ENCODE measurements at places on chromosomes 11 and 22.

DNA sequence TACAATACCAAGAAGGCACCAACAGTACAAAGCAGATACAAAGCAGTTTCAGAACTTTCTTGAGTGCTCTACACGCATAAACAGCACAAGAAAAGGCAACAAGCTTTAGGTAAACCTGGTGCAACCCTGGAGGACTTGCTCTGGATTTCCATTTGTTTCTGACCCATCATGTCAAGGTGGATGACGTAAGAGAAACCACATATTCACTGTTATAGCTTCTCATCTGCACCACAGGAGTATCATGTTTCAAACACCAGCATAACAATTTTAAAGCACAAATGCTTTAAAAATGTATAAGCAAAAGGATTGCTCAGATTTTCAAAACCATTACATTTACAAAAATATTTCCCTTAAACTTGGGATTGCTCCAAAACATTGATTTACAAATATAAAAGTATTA, 25.0 kb upstream of the YPEL1 start:
- DNase-seq = no peak

DNA sequence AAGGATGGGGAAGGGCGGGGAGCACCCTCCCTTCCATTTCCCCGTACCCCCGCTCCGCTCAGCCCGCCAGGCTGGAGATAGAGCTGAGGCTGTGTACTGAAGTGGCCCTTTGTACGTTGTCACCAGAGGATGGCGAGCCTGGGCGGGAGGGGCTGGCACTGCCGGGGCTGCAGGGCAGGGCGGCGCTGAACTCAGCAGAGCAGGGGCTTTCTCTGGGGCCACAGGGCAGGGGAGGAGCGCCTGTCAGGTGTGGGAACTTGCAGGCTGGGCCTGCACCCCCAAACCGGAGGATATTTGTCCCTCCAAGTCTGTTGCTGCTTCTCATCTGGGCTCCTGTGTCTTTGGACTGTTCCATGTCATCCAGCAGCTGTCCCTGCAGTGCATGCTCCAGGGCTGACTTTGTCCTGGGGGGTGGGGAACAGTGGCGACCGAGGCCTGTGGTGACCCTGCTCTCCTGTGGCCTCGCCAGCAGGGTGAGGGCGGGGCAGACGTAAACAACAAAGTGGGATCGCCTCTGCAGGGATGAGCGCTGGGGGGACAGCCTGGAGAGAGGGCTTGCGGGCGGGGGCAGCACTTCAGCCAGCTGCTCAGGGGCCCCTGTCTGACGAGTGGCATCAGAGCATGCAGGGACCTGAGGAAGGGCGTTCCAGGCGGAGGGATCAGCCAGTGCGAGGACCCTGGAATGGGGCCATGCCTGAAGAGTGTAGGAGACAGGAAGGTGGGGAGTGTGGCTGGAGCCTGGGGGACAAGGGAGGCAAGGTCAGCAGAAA, 13.1 kb downstream of the MGAT3 start:
- DNase-seq = no peak

DNA sequence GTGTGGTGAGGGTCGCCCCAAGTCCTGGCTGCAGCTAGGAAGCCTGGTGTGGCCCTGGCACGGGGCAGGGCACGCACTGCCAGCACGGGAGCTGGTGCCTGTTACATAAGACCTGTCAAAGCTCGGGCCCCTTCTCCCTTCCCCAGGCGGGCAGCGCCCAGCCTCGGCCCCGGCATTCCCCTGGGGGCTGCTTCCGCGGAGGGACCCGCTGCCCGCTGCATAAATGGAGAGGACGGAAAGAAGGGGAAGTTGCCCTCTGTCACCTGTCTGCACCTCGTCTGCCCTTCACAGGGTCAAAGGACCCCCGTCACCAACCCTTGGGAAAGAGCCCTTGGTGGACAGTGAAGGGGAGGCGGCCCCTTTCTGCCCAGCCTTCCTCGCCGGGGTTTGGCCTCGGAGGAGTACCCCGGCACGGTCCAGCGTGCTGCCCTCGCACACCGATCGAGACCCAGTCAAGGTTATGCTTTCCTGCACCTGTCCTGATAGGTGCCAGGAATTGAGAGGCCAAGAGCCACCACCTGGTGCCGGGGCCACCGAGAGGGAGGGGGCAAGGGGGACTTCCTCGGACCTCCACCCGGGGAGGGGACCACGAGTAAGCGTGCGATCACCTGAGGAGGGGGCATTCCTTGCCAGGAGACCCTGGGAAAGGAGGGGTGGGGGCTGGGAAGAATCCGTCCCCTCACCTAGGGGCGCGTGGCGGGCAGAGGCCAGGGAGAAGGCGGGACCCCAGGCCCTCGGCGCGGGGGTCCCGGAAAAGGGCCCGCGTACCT, 16.8 kb upstream of the MFRP start:
- DNase-seq = no peak

- no peak for DNase-seq
Observed at GRCh38 chr11:76662656-76663485, 7.7 kb downstream of the LRRC32 start.

GRCh38 chr11:119194811-119195440, 9.7 kb downstream of the NHERF4 start:
- no peak for DNase-seq

DNA sequence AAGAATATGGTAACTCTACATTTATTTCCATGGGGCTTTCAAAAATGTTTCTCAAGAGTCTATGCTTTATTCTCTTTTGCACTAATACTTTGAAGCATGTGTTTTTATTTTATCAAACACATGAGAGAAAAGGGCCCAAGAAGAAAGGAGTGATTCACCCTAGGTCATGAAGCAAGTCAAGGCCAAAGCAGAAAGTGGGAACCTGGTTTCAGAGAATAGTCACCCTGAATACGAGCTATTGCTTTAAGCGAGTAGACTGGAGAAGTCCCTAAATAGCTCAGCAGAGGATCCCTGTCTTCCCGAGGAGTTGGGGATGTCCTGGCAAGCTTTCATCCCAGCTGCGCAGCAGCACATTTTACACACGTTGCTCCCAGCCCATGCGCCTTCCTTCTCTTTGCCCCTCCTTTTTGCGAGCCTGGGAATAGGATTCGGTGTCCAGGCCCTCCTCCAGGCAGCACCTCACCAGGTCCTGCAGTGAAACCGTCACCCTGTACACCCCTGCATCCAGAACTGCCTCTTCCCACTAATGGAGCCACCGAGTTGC, 19.1 kb downstream of the MPEG1 start:
- DNase-seq = no peak

- DNase-seq = no peak
Observed at GRCh38 chr11:78268591-78269410, 80.1 kb downstream of the USP35 start.

GRCh38 chr11:75237050-75237449, 3.5 kb upstream of the TPBGL start:
- DNase-seq = no peak
